Upper lobe of left lung (tissue), 6 donors: ENCODE measurements at places on chromosomes 6 and 20.

DNA sequence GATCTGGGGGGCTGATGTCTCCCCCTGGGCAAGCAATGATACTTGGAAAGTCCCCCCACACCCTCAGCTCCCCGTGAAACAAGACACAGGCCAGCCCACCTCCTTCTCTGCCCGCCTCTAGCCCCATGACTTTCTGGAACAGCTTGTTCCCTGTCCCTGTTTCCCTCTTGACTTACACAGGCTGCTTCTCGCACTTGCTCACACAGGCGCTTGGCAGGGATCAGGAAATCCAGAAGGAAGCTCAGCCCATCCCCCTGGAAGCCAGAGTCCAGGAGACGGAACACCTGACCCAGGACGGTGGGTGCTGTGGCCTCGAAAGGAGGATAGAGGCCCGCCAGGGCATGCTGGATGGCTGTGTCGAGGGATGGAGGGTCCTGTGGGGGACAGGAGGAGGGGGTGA lies 14.8 kb downstream of the KIAA1755 start:
- no peak for DNase-seq

GRCh38 chr20:48594533-48594932 lies 233.3 kb downstream of the PREX1 start:
- peak; percentile 14 for DNase-seq

DNA sequence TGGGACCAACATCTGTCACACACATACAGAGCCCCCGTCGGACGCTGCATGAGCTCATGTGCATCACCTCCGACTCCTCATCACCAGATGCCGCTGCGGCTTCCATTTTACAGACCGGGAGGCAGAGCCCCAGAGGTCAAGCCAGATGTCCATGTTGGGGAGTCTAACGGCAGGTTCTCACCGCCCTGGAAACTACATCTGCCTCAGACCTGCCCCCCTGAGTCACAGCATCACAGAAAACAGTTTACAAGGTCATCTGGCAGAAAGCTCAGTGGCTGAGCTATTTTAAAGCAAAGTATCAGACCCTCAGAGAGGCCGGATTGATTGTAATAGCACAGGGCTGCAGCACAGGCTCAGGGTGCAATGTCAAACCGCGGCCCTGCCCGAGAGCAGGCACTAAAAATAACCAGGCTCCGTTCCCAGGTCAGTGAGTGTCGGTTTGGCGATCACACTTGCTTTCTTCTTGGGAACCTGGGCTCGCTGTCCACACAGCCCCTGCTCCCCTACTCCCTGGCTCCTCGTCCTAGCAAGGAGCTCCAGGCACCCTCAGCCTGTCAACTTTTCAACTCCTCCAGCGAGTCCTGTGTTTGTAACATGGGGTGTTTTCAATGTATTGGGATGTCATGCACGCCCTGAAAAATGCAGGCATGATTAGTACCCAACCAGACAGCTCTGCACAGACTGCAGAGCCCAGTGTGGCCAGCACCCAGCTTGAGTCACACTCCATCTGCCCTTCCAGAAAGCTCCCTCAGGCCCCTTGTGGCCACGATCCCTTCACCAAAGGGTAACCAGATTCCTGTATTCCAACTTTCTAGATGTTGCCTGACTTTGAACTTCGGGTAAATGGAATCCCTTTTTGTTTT lies 264.5 kb downstream of the CDH4 start:
- no peak for DNase-seq

DNA sequence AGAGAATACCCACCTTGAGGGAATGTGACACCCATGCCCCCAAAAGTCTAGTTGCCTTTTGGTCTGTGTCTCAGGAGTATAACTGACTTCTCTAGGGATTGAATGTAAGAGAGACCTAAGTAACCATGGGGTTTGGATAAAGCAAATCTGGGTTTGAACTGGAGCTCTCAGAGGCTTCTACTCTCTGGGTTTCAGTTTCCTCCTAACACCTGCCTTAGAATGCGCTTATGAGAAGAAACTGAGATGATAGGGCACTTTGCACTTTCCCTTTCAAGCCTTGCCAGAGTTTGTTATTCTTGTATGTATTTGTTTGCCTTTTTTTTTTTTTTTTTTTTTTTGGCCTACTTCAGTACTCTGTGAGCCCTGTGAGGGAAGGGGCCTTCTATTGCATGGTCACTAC lies 19.4 kb downstream of the SDHAF4 start:
- DNase-seq = no peak

GRCh38 chr6:30207619-30208295 lies 5.4 kb downstream of the TRIM26 start:
- no peak for DNase-seq

DNA sequence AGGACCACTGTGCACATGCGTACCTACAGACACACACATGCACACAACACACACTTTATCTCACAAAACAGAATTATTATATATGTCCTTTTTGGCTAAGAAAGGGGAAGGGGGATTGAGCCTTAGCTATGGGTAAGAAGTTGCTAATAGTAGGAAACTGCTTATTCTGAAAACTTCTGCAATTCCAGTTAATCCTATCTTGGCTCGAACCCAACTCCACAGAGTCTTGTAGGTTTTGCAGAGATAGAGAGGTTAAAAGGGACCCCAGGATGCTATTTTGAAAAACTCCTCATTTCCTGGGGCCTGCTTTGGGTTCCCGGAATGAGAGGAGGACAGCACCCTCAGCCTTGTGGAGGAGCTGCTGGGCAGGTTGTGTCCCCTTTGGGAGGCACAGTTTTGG lies 233.8 kb downstream of the CLIC5 start:
- DNase-seq = no peak

GRCh38 chr6:85406641-85407075 lies 43.2 kb upstream of the NT5E start:
- DNase-seq = no peak

DNA sequence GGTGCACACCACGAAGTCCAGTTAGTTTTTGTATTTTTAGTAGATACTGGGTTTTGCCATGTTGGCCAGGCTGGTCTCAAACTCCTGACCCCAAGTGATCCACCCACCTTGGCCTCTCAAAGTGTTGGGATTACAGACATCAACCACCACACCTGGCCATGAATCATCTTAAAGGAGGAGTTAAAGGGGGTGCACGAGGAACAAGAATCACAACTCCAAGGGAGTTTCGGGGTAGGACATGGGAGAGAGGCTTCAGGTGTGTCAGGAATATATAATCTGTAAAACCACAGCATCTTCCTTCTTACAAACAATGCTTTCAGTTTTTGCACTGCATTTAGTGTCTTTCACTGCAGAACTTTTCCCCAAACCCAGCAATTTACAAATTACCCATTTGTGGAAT lies 137.4 kb upstream of the SGK1 start:
- DNase-seq = no peak

GRCh38 chr6:31453259-31453658 lies 44.7 kb upstream of the MICB start:
- no peak for DNase-seq

GRCh38 chr6:137247724-137248123 lies 28.5 kb upstream of the IFNGR1 start:
- no peak for DNase-seq

GRCh38 chr20:44785768-44786167 lies 24.6 kb downstream of the RIMS4 start:
- DNase-seq = no peak

DNA sequence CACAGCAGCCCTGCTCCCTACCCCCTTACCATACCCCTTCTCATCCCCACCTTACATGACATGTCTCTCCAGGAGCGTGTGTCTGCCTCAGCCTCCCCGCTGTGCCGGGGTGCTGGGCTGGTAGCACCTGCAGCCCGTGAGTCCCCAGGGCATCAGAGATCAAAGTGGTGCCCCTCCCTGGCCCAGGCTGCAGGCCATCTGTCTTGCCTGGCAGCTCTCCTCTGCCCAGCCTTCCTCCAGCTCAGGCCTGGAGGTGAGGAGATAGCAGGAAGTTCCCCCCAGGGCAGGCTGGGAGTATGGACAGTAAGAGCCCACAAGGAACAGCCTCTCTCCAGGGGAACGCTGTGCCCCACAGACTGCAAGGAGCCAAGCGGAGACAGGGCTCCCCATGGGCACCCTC lies 35.3 kb downstream of the GRM4 start:
- DNase-seq = no peak

- DNase-seq = no peak
These were observed 12.9 kb downstream of the TPMT start for GRCh38 chr6:18141805-18142590.

GRCh38 chr20:10653599-10654249 lies 20.1 kb downstream of the JAG1 start:
- peak; percentile 51 for DNase-seq

- DNase-seq = peak; percentile 43
These were observed 77.8 kb upstream of the BHLHE23 start for GRCh38 chr20:63084563-63084927.

- DNase-seq = no peak
These were observed 481.8 kb downstream of the TFAP2B start for GRCh38 chr6:51300510-51300909.

- DNase-seq = no peak
These were observed 160.0 kb downstream of the PLCB4 start for GRCh38 chr20:9228774-9229450.

DNA sequence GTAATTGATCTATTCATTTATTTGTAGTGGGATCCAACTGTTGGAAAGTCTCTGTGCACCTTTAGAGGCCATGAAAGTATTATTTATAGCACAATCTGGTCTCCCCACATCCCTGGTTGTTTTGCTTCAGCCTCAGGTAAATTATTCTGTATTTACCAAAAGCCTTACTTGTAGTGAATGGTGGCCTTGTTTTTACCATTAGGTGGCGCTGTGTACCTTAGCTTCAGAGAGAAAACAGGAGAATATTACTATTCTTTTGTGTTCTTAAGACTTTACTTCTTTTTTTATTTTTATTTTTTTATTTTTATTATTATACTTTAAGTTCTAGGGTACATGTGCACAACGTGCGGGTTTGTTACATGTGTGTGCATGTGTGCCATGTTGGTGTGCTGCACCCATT lies 23.7 kb downstream of the PEX7 start:
- peak; percentile 42 for DNase-seq

DNA sequence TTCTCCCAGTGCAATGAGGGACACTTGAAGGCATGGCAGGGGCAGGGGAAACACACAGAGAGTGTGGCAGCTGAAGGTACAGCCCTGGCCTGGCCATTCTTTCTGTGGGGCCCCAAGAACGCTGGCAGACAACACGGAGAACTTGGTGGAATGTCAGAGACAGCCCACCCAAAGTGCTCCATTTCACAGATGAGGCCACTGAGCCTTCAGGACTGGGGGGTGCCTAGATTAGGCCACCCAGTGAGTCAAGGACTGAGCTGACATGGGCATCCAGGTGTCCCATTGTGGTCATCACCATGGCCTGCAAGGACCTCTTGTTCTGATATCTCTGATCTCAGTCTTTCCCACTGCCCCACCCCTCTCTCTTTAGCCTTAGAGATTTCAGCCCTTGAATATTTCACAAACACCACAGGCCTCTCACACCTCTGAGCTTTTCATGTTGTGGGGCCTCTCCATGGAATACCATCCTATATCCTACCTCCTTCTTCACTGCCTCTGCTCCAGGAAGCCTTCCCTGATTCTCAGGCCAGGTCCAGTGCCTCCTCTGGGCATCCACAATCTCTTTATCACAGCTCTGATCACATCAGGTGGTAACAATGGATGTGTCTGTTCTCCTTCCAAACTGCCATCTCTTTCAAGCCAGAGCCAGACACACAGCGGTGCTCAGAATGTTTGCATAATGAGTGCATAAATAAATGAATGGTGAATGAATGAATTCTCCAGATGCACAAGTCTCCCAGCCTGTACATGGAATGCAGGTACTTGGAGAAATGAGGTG lies 2.0 kb upstream of the RSPO4 start:
- peak; percentile 3 for DNase-seq

DNA sequence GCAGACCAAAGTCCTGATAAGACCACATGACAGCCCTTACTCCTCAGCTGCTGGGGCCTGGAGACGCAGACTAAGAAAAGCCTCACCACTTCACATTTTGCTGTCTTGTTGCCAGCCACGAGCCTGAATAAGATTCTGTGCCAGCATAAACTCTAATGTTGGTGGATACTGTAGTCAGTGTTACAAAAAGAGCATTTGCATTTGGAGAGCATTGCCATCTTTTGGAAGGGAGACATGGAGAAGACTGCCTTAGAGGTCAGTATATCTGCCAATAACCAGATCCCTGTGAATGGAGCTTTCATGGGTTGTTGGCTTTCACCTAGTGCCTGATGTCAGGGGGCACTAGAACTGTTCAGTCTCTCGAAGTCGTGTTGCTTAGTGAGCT lies 315.2 kb downstream of the ZFAND3 start:
- no peak for DNase-seq

GRCh38 chr6:4890627-4891026 lies 113.2 kb downstream of the RPP40 start:
- DNase-seq = no peak

GRCh38 chr20:47210470-47210869 lies 146.0 kb downstream of the ZMYND8 start:
- peak; percentile 52 for DNase-seq

DNA sequence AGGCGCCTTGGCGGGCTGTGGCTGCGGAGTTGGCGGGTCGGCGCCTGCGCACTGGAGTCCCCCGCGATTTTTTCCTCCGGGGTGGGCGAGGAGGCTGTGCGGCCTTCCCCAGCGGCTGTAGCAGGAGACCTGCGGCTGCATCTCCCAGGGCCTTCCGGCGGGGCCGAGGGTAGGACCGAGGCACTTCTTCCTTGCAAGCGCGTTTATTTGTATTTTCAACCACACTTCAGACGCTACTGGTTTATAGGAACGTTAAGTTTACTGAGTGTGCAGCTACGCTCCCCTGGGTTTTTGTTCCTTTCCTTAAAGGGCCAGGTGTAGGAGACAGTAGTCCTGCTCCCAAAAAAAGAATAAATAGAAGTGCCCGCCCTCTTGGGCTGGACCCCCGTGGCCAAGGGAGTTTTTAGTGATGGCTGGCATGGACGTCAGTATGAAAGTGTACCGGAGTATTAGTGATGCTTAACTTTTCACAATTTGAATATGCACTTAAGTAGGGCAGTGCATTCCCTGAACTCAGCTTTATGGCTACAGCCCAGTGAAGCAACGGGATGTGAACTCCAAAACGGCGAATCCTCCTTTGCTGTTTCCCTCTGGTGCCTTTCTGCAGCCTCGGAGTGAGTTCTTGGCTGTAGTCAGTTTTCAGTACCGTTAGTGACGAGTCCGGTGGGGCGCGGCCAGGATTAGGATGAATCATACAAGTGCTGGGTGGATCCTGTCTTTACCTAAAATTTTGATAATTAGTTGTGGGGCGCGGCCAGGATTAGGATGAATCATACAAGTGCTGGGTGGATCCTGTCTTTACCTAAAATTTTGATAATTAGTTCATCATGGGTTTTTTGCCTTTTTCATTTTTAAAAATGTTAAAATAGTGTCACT lies 1.0 kb upstream of the FBXO5 start:
- DNase-seq = peak; percentile 98

GRCh38 chr20:41621971-41622370 lies 3.8 kb upstream of the CHD6 start:
- DNase-seq = no peak

DNA sequence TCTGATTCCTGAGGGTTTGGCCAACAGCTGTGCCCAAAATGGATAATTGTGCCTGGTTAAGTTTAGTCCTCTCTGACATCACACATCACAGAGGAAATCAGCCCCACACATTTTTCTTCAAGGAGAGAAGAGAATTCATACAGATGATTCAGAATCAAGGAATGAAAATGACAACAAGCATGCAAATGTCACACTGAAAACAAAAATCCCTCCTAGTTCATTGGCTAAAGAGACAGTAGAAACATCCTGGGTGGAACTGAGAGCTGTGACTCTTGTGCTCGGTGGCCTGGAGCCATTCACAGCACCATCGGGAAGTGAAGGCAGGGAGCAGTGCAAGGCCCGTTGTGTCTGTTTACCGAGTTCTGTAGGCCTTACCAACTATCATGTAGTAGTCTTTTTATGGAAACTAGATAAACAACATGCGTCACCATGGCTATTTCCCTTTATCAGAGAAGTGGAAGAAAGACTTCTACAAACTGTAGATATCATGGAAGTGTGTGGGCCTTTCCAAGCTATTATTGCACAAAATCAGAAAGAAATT lies 81.7 kb upstream of the TENT5A start:
- DNase-seq = no peak
